ENCODE measurements at places on chromosomes 3 and 15.

DNA sequence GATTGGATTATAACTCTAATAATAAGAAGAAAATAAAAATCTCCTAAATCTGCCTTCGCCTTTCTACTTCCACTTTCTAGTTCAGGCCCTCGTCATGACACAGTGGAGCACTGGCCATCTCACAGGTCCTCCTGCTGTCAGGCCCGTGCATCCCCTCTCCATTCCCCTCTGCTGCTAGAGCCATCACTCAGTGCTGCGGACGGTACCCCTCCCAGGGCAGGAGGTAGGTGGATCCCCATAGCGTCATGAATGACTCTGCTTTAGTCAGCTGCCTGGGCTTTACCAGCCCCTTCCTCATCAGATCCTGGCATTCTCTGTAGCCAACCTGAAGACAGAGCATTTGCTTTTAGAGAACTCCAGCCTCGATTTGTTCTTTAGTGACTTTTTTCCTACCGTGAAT lies 12.0 kb upstream of the PPP1R2 start:
- DNase-seq, result peak; percentile 42

GRCh38 chr15:22253676-22254408 lies 173.5 kb downstream of the OR4M2 start:
- no peak for DNase-seq

DNA sequence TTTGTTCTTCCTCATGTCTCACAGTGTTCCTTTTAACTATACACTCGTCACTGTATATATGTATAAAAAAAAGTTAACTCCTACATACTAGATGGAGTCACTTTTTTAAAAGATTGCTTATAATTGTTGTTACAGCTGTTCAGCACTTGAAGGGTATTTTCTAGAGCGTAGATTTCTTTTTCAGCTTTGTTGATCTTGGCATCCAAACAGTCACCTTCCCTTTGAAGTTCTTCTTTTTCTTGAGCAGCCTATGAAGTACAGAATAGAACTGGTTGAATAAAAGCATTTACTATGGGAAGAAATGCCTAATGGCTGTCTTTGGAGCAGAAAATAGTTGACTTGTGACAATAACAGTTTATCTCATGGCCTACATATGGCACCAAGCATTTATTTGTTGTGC lies 17.8 kb downstream of the TTC14 start:
- no peak for DNase-seq

DNA sequence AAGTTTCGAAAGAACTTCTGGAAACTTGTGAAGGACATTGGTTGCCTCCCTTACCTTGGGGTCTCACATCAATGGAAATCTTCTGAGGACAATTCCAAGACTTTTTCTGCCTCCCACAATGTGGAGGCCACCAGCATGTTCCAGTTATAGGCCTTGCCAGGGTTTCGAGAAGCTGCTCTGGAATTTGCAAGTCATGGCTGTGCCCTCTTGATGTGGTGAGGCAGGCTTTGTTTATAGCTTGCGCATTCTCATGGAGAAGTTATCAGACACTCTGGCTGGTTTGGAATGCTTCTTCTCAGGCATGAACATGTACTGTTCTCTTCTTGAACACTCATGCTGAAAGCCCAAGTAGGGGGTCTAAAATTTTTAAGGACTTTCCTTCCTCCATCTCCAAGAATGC lies 4.1 kb downstream of the CXCR6 start:
- no peak for DNase-seq

DNA sequence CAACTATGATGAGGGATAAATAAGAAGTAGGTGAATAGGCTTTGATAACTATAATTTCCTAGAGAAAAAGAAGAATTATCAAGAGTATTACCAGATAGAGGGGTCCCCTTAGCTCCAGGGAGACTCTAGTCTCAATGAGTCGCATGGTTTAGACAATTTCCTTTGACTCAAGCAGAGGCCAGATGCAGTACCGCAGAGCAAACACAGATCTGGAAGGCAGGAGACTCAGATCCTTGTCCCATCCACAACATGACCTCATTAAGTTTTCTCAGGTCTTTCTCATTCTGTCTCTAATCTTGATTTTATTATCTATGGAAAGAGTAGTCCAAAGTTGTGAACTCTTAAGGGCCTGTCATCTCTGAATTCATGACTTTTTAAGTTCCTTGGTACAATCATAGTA lies 987.9 kb downstream of the NTRK3 start:
- no peak for DNase-seq

- DNase-seq, result no peak
These were observed 281.3 kb downstream of the FGF12 start for GRCh38 chr3:192445770-192446644.

DNA sequence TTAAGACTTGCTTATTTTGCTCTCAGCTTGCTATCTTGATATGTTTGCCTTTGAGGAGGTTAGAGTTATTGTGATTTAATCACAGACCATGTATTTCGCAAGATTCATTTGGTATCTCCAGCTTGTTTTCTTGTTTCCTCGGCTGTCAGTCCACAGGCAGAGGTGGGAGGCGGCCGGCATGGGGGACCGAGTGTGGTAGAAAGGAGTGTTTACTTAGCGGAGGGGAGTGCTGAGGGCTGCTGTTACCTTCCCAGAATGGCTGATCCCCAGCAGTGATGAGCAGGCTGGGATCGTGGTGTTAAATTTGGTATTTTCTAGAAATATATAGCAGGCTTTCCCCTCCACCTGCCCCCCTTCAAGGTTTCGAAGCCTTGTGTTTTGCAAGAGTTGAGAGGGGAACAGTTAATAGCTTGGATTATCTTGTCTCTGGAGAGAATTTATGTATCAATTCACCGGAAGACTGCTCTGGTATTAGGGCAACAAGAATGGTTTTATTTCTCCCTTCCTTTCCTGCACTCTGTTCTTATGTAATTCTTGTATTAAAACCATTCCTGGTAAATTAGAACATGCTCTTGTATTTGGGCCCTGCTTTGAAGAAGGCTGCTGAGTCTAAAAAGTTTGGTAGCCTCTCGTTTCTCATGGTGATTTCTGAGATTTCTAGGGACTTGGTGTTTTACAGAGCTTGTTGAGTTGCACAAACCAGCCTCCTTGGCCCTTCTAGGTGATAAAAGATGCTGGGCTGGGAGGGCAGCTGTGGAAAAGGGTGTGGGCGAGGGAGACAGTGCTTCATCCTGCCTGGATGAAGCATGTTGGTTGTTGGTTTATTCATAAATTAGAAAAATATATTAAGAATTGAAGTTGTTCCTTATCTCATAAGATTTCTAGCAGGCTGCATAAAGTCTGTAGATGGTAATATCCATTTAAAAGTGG lies 151.4 kb downstream of the IGF1R start:
- no peak for DNase-seq

DNA sequence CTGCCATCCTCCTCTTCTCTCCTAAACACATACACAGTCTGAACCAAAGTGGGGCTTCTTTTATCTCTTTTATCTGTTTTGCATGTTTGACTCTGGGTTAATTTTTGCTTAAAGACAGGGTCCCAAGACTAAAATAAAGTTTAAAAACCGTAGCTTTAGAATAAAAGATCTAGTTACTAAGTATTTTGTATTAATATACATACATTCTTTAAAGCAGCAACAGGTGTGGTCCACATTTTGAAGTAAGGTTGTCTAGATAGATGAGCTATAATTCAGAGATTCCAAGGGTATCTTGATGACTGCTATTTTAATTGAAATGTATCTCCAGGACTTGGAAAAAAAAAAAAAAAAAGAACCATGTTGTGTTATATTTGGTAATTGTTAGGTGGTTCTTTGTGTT lies 61.3 kb downstream of the CALML4 start:
- no peak for DNase-seq

DNA sequence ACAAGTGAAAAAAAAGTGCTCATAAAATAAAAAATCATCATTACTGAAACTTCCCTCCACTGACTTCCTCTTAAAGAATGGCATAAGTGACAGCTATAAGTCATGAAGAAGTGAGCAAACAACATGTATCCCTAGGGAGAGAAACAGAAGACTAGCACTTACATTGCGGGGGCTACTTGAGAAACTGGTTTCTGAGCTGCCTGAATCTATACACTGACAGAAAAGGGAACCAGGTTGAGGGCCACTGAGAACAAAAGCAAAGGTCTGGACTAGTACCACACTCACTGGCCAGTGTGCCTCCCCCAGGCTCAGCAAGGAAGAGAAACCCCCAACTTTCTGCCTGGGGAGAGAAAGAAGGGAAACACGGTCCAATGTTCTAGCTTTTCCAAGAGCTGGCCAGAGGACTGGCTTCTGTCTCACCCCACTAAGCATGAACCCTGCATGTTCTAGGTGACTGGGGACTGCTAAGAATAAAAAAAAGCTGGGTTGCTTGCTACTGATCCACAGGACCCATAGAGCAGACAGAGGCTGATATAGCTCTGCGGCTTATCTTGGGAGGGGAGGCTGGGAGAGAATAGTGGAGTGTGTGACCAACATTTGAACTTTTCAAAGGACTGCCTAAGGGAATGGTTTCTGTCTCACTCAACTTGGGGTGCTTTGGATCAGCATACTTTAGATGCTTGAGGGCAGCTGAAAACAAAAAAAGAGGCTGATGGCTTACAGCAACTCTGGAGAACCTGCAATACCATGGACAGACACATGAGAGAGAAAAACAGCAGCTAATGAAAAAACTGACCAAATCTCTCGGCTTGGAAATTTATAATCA lies 8.1 kb downstream of the RAD18 start:
- no peak for DNase-seq

DNA sequence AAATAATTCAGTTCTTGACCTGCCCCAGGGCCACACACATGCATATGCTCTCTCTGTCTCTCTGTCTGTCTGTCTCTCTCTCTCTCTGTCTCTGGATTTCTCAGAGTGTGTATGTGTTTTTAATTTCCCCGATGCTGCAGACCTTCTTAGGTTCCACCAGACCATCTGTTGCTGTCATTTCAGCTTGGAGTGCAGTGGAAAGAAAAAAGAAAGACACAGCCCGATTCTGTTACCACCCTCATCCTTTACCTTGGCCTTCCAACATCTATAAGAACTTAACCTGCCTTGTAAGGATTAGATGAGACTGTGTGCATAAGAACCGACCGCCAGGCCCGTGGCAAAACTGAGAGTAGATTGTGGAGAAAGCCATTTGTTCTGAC lies 9.7 kb upstream of the PGPEP1L start:
- no peak for DNase-seq

DNA sequence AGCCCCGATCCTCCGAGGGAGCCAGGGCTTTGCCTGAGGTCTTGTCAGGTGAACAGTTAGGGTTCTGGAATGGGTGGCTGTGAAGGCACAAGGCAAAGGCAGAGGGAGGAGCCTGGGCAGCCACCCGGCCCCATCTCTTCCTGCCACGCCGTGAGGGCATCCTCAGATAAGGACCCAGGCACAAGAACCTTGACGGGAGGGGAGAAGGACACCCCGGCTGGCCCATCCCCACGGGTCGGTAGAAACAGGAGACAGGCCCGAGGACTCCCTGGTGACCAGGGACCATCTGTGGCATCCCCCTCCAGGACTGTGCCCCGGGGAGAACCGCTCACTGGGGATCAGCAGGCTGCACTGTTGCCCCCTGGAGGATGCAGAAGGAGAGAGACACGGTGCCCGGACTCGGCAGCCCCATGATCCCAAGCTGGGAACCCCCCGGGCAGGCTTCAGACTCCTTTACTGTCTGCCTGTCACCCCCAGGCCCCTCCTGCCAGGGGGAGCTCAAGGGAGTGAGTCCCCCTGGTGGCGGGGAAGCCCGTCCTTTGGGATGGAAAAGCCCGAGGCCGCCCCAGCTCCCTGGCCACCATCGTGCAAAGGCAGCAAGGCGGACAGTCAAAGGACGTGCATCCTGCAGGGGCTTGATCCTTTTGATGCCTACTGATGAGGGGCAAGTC lies 12.3 kb upstream of the PCSK6 start:
- DNase-seq, result peak; percentile 54

GRCh38 chr3:175428466-175428865 lies 569.3 kb downstream of the NAALADL2 start:
- DNase-seq, result no peak

DNA sequence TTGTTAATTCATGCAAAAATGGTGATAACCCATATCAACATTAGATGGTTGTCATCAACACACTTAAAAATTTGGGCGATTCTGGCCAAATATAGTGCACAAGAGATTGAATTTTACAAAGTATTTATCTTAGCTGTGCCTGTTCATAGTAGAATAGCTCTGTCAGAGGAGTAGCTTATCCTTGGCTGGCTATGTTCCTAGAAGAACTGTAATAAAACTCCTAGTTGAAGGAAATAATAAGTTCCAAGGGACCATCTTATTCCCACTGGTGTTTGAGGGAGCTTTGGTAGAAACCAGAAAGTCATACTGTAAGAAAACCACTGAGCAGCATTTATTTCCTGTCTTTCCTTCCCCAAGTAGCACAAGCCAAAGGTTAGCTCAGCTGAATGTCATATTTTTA lies 201.8 kb downstream of the GRM7 start:
- no peak for DNase-seq

DNA sequence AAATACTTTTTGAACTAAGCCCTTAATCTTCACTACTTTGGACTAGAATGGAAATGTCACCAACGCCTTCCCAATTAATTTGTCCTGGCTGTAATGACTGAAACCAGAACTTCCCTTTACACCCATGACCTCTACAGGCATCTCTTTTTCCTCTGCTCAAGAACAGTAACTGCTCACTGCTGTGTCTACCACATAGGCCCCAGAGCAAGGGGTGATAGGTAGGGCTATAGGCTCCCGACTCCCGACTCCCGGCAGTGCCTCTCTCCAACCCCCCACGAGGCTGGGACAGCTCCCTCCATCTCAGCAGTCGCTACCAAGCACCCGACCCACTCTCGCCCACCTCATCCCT lies 384 bp upstream of the LEKR1 start:
- DNase-seq, result no peak

- DNase-seq, result no peak
These were observed 86.8 kb downstream of the GBE1 start for GRCh38 chr3:81674690-81675089.

- no peak for DNase-seq
These were observed 76.2 kb downstream of the COL8A1 start for GRCh38 chr3:99714575-99714974.

GRCh38 chr3:12155264-12155663 lies 3.4 kb downstream of the TIMP4 start:
- no peak for DNase-seq

- peak; percentile 54 for DNase-seq
These were observed 25.7 kb downstream of the GPR15 start for GRCh38 chr3:98557324-98558010.

GRCh38 chr3:32245200-32245599 lies 6.7 kb downstream of the CMTM8 start:
- DNase-seq, result no peak

DNA sequence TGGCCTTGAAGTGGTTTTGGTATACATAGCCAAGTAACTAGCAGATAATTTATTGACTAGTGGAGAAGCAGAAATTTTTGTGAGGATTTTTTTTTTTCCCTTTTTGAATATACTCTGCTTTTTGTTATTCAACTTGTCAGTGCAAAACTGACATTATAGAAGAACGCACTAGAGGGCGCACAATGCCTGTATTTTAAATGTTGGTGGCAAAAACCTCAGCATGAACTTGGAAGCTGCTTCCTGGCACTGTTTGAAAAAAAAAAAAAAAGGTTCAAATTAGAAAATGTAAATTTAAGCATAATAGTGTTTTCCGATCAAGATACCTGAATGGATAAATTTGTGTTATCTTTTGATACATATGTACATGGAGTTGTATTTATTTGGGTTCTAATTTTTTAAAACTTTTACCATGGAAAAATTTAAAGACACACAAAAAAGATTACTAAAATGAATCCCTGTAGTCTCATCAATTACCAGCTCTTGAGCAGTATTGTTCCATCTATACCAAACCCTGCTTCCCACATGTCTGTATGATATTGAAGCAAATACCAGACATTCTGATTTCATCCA lies 56.0 kb downstream of the SLC25A26 start:
- DNase-seq, result peak; percentile 43
